ENCODE measurements at places on chromosomes 12 and 14. TPM values are rescaled to one million over a fixed set of nuclear protein-coding genes. Genes with fewer than 3 reads are reported as not detected.

DNA sequence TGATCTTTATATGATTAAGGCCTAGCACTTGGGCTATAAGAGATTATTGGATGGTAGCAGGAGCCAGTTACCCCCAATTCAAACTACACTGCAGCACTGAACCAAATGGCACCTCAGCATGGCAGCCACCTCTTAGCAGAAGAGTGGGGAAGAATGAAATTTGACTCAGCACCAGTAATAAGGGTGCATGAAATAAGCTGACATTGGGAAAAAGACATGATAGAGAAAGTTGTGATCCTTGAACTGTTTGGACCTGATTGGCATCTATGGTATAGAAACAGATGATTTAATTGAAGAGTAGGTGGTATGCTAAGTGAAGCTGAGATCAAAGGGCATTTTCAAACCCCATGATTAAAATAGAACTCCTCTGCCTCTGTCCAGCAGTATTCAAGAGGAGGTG, 389.5 kb downstream of the FOXG1 start:
- DNase-seq = no peak

The IL31 gene
- not detected for polyA plus RNA-seq

The WNT1 gene
- polyA plus RNA-seq = not detected

The ZNF384 gene
- polyA plus RNA-seq = 47.0 TPM

- no peak for DNase-seq
These were observed 220.3 kb downstream of the MON2 start for GRCh38 chr12:62686938-62687337.

DNA sequence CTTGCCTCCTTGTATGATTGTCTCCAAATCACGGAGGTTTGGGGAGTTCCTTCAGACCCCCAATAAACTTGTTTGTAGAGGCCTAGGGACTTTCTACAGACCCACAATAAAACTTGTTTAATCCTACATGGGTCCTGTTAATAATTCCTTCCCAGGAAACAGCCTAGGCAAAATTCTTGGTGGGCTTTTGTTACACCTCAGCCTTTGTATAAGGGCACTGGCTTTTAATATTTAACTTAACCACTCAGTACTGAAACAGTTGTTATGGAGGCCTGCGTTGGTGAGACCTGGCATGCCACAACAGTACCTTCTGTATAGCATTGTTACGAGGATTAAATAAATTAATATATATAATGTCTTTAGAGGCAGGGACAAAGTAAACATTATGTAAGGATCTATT, 32.7 kb upstream of the FAR2 start:
- DNase-seq = no peak

DNA sequence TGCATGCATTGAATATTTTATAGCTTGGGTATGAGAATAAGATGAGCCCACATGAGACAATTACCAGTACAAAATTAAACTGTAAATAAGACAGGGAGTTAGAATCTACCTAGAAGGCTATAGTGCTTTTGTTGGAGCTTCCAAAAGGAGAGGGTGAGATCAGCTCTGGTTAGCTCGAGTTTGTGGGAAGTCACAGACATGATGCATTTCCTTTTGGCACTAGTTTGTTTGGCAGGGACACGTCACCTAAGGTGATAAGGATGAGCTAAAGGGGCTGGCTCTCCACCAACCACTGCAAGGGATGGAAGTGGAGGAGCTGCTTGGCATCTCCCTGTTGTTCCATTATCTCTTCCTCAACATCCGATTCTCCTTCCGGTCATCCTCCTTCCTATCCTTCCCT, 48.5 kb upstream of the CPM start:
- DNase-seq = no peak

- no peak for DNase-seq
These were observed 23.0 kb downstream of the MVK start for GRCh38 chr12:109596418-109597244.

DNA sequence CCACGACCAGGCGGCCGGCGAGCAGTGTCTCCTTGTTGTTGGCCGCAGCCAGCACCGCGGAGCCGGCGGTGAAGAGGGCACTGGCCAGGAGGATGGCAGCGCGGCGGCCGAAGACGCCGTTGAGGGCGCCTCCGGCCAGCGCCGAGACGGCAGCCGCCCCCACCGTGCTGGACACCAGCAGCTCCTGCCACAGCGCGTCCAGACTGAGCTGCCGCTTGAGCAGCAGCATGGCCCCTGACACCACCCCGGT, 691 bp downstream of the SLC2A13 start:
- no peak for DNase-seq

DNA sequence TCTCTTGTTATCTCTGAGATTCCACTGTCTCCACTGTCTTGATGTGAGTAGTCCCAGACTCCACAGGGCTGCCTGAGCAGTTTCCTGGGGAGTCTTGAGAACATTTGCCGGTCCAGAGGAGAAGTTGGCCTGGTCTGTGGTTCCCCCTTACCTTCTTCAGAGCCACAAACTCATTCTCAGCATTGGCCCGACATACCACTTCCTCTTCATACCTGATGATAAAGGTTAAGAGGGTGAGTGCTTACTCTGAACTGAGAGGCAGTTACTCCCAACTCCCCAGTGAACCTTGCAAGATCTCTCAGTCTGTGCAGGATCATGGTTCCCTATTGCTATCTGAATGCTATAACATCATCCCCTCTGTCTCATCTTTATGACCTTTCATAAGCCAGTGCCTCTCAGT, 2.6 kb downstream of the KRT84 start:
- no peak for DNase-seq

DNA sequence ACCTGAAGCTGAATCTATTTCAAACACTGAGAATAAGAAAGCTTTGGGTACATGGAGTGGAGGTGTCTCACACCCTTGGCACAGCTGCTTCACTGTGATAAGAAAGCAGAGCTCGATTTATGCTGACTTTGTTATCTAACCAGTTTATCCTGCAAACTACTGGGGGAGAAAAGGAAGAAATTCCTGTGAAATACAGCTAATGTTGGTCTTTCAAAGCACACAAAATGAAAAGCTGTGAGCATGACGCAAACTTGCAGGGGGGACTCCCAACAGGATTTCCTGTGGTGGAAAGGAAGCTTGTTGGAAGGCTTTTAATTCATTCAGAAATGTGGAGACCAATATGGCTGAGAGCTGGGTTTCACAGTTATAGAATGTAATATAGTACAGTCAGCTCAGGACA, 53.4 kb downstream of the SRGAP1 start:
- DNase-seq = no peak

GRCh38 chr12:116065606-116066005, 211.9 kb downstream of the MED13L start:
- DNase-seq = no peak

- no peak for DNase-seq
These were observed 84.1 kb downstream of the ITPR2 start for GRCh38 chr12:26748741-26749431.

The LMO3 gene
- 0.95 TPM for polyA plus RNA-seq
